ENCODE measurements at places on chromosomes 7 and 10.

DNA sequence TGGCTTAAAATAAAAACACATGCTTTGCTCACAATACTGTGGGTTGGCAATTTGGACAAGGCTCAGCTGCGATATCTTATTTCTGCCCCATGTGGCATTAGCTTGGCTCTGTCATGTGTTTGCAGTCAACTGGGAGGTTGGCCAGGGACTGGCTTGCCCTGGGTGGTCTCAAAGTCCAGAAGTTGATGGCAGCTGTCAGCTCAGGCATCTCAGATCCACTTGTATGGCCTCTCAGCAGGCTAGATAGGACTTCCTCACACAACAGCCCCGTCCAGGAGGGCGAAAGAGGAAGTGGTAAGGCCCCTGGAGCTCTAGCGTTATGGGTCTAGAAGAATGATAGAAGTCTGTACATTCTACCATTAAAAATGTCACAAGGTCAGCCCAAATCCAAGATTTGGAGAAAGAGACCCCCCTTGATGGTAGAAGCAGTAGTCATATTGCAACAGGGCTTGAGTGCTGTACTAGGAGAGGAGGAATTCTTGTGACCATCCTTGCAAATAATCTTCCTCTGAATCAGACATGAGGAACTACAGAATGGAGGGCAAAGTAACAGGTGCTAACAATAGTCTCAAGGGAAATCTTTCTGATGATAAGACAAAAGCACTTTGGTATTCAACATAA lies 166.2 kb downstream of the FAM107B start:
- DNase-seq: no peak

GRCh38 chr7:20598459-20599309 lies 16.8 kb upstream of the ABCB5 start:
- peak; percentile 50 for DNase-seq

DNA sequence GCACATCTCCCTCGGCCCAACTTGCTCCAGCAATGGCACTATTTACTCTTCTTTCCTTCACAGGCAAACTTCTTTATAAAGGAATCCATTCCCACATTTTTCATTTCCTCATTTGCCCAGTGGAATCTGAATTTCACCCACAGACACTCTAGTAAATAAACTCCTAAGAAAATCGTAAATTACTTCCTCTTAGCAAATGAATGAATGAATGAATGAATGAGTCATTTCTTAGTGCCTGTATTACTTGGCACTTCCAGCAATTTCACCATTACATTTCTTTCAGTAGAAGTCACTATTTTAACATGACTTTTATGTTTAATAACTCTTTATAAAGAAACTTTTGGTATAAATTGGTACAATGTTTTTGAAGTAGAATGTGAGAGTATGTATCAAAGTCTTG lies 55.7 kb downstream of the DDC start:
- no peak for DNase-seq

DNA sequence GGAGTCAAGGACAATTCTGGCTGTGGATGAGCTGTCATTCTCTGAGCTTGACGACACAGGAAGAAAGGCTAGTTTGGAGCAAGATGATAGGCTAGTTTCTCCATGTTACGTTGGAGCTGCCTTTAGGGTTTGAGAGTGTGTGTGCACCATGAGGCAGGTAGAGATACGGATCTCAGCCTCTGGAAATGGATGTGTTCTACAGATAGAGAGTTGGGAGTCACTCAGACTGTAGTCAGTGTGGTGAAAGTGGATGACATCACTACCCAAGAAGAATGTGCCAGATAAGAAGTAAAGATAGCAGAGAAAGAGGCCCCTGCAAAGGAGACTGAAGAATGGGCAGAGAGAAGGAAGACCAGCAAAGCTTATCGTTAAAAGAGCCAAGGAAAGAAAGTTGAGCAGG lies 42.4 kb downstream of the PNLIPRP3 start:
- no peak for DNase-seq

DNA sequence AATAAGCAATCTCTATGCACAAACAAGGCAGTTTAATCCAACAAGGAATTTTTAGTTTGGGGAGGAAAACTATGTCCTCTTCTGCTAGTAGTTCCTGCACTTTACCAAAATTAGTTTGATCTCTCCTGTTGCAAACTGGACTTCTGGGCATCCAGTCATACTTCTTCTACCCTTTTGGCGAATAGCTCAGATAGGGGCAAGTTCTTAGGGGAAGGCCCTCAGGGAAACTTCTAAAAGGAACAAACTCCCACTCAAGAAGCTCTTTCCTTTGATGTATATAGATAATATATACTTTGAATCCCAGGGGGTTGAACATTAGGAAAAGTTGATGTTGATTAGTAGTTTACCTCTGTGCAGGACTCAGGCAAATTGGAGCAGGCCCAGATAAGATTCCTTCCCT lies 21.5 kb upstream of the PPP1R17 start:
- no peak for DNase-seq

DNA sequence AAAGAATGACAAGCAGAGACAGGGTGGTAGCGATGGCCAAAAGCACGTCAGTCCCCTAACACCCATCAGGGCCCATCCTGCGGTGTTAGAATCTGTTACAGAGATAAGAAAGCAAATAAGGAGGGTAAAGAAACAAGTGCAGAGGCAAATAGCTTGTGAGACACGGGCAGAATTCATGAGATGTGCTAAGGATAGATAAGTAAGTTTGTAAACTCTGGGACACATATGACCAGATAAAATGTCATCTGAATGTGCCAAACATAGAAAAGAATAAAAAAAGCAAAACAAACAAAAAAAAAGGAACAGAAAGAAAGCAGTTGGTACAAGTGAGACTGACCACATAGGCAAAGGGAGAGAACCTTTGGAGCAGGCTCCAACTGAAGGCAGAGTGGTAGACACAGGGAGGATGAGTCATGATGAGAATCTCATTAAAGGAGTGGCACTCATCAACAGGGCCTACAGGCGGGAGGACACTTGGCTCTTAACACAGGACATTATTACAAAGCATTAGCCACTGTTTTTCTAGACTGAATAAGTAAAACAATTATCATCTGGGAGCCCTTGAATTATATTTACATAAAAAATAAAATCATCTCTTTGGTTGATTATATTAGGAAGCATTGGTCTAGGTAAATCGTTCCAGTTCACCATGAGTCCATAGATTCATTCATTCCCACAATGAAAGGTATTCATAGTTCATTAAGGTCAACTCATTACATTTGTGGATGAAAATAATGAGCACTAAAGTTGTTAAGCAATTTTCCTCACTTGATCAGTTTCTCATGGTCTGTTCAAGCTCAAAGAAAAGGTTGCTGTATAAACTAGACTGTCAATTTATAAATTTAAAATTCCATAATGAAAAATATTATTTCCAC lies 21.5 kb upstream of the EPHB6 start:
- no peak for DNase-seq

DNA sequence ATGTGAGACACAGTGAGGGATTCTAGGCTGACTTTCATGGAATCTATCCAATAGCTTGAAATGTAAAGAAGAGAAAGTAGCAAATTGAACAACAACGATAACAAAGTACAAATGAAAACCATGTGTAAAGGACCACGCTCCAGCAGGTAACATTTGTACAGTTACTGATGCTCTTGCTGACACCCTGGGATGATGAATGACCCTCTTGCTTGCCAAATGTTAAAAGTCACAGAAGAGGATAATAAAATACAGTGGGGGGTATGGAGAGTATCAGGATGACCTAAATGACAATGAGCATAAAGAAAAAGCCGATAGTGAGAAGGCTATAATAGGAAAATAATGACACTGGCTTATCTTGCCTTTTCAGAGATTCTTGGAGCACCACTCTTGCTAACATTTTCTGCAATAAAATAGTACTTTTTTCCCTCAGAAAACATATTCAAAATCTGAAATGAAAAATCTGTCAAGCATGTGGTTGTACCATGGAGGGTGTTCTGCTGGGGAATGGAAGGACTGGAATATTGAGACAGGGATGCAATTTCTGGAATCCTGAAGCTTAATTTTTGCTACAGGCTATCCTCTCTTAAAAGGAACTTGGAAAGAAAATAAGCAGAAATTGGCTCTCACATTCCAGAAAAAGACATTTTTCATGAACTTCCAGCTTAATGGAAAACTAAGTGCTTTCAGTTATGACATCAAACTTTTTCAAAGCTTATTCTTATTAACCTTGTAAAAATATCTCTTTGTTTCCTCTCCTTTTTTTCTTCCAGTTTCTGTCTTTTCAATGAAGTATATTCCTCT lies 303.2 kb upstream of the GHITM start:
- DNase-seq: no peak

GRCh38 chr10:12709000-12709401 lies 292.5 kb downstream of the CCDC3 start:
- DNase-seq: no peak

DNA sequence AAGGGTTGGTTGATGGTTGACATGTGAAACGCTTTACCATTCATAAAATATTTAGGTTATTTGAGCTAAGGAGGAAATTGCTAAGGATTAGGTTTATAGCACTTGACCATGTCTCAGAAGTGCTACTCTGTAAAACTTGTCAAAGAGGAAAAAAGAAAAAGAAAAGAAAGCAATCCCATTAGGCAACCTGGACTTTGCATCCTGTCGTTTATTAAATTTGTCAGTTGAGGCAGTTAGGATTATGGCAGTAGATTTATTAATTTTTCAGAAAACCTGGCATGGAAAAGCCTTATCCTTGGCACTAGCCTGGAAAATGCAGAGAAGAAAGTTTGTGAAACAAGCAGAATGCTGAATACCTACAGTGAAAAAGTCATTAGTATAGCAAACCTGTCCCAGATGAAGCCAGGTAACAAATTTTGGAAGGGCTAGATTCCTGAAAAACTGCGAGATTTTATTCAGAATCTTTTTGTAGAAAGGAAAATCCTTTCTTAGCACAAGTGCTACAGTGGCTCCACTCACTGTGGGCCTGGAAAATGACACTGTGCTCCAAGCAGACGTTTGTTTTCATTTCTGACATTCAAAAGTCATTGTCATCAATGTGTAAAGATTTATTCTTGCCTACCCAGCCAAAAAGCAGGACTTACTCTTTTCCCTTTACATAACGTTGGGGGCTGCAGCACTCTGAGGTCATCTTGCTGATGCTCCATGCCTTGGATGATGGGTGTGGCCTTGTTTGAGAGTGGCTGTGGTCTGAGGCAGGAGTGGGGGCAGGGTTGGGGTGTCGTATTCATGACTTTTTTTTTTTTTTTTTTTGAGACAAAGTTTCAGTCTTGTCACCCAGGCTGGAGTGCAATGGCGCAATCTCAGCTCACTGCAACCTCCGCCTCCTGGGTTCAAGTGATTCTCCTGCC lies 664.9 kb downstream of the SUGCT start:
- DNase-seq: no peak

- no peak for DNase-seq
These were observed 19.1 kb downstream of the CNOT4 start for GRCh38 chr7:135490783-135491182.

- DNase-seq: no peak
These were observed 11.2 kb downstream of the RPA3 start for GRCh38 chr7:7707246-7707645.

DNA sequence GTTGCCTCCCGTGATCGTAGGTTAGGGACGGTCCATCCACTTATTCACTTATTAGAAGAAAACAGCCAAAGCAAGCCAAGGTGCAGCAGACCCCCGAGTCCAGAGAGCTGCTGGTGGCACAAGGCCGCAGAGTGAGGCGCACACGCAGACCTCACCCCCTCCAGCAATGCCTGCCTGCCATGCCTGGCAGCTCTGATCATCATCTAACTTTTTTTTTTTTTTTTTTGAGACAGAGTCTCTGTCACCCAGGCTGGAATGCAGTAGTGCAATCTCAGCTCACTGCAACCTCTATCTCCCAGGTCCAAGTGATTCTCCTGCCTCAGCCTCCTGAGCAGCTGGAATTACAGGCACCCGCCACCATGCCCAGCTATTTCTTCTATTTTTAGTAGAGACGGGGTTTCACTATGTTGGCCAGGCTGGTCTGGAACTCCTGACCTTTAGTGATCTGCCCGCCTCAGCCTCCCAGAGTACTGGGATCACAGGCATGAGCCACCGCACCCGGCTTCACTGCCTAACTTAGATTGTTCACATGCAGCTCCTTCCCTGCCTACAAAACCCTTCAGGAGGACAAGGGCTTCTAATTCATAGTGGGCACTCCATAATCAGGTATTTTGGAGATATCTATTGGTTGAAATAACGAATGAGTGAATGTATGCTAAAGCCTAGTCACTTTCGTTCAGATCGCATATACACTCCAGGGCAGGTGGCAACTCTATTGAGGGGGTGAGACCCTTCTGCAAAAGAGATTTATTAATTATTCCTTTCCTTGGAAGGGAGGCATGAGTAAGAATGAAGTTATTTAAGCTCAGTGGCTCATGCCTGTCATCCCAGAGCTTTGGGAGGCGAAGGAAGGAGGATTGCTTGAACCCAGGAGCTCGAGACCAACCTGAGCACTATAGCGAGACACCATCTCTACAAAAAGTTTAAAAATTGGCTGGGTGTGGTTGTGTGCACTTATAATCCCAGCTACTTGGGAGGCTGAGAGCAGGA lies 15.9 kb downstream of the TRIM56 start:
- DNase-seq: no peak

DNA sequence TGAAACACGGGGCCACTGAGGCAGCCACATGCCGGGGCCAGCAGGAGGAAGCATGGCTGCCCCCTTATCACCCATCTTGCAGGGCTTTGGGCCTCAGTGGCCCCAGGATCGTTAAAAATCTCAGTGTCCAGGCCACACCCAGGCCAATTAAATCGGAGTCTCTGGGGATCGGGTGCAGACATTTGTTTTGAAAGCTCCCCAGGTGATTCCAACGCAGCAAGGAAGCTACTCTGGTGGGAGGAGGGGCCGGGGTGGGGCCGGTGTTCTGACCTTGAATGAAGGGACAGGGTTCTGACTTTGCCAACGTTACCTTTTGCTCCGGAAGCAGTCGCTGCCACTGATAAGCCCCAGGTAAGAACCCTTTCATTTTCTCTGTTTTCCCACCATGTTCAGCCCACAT lies 412.3 kb upstream of the FOXK1 start:
- DNase-seq: no peak

- no peak for DNase-seq
These were observed 117.1 kb downstream of the TFPI2 start for GRCh38 chr7:93773446-93773845.

GRCh38 chr10:91591797-91592174 lies 41.1 kb downstream of the PPP1R3C start:
- no peak for DNase-seq

- no peak for DNase-seq
These were observed 49.1 kb downstream of the APBB1IP start for GRCh38 chr10:26486990-26487850.

- no peak for DNase-seq
These were observed 79.9 kb downstream of the GPR26 start for GRCh38 chr10:123746061-123746460.

DNA sequence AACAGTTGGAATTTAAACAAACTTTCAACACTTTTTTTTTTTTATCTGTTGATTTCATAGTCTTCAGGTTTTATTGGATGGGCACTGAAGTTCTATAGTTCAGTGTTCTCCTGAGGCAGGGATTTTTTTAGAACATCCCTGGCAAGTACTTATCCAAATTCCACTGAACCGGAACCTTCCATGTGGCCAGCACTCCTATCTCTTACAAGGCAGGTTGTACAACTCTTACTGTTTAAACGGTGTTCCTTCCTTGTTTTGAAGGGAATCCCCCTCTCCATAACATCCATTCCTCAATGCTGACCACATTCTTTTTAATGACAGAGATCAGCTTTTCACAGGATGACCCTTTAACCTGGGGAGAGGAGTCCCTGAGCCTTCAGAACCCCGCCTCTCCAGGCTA lies 238.9 kb upstream of the CTBP2 start:
- no peak for DNase-seq

- DNase-seq: peak; percentile 16
These were observed 58.2 kb upstream of the NUPR2 start for GRCh38 chr7:56174346-56174874.

- DNase-seq: no peak
These were observed 718.2 kb upstream of the LRRN3 start for GRCh38 chr7:110372685-110373084.

- no peak for DNase-seq
These were observed 52.6 kb downstream of the CHST3 start for GRCh38 chr10:72016608-72017300.

Measured in D341Med (cell line).